ENCODE measurements at places on chromosomes 5 and 9. TPM values are rescaled to one million over a fixed set of nuclear protein-coding genes. Genes with fewer than 3 reads are reported as not detected.

DNA sequence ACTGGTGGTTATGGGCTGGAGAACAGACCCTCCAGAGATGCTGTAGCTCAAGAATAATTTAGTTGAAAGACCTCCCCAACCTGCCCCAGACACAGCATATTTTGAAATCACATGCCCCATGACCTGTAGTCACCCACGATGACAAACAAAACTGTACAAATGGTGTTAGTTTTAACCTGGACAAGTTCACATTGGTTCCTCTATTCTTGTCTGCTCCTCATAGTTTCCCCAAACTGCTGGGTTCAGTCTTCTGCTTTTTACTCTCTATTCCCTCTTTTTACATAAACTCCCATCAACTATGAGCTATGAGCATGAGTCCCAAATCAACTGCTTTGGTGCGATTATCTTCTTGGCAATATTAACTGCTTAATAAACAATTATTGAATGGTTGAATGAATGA lies 365.3 kb upstream of the CLINT1 start:
- DNase-seq: no peak

LCN9 gene
- total RNA-seq: not detected

DNA sequence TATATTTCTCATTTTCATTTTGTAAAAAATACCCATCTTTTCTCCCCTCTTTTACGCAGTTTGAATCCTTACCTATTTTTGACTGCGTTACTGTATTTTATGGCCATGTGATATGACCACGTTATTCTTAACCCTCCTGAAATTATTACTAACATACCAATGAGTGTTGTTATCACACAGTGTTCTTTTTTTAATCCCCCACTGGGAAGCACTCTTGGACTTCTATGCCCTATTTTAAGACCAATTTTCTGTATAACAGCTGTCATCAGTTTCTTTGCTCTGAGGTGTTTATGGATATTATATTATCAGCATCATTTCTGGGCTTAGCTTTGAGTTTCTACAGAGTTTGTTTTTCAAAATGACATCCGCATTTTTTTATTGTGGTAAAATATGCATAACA lies 71.1 kb downstream of the CFAP95 start:
- DNase-seq: no peak

- DNase-seq: no peak
Measured at GRCh38 chr5:174794931-174795672, 70.7 kb downstream of the MSX2 start.

GRCh38 chr5:133421394-133421793 lies 190.9 kb downstream of the FSTL4 start:
- DNase-seq: peak; percentile 44

WNT8A gene
- total RNA-seq: not detected
